ENCODE measurements at places on chromosomes 11 and 22.

- DNase-seq = no peak
Observed at GRCh38 chr11:19614370-19614940, 98.2 kb upstream of the NAV2 start.

- DNase-seq = no peak
Observed at GRCh38 chr11:106152824-106153223, 75.4 kb downstream of the AASDHPPT start.

DNA sequence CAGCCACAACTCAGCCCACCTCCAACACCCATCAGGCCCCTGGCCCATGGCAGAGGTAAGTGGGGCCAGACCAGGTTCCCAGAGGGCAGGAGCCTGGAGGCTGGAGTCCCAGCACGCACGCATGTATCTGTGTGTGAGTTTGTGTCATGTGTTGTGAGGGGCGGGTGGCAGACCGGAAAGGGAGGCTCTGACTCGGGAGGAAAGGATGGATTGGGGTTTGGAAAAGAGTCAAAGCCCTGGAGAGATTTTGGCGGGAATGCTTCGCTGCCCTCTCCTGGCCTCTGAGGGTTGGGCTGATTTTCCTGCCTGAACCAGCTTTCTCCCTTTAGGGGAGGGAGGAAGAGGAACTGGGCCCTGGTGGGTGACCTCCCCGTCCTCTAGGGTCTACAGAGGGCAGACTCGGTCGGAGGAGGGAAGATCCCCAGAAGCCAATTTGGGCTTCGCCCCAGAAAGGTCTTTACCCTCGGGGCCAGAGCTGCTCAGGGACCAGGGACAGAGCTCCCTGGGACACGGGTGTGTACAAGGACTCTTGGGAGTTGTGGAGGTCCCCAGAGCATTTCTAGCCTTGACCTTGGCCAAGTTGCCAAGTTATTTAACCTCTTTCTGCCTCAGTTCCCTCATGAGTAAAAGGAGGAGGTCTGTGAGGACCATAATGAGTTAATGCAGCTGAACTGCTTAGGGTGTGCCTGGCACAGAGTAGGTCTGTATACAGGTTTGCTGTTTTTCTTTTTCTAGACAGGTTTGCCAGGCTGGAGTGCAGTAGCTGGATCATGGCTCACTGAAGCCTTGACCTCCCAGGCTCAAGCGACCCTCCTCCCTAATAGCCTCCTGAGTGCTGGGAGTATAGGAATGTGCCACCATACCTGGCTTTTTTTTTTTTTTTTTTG is 6.9 kb downstream of the C11orf68 start:
- DNase-seq = no peak

GRCh38 chr11:111978028-111978771 is 41.1 kb downstream of the DIXDC1 start:
- peak; percentile 78 for DNase-seq

DNA sequence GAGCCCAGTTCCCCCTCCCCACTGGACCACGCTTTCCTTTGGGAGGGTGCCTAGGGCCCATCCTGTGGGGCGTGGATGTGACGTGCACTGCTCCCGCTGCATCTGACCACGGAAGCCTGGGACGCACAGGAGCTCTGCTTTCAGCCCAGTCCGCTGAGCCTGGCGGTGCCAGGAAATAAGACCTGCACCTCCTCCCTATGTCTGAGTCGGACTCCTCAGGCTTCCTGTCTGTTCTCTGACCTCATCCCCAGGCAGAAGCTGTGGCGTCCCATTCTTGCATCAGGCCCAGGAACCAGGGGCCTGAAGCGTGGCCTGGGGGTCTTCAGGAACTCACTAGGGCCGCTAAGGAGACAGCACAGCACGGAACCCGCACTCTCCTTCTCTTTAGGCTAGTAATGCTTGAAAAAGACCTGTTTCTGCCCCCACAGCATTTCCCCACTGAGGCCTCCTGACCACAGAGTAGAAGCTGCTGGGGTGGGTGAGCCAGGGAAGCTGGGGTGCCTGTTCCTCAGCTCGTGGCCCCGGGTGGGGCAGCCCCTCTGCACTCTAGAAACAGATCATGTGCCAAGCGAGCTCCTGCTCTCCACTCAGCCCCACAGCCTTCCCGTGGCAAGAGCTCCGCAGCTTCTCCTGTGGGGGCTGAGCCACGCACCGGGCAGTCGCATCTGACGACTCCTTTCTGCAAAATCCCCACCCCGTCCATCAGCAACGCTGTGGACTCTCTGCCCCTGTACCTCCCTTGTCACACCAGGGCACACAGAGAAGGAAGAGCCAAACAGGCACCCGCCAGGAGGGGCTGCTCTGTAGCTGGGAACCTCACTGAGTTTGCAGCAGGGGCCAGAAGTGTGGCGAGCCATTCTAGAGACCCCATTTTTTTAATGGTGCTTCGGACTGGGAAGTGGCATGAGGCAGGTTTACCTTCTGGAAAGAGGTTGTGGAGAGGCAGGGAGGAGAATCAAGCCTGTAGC is 22.6 kb downstream of the MOV10L1 start:
- no peak for DNase-seq

DNA sequence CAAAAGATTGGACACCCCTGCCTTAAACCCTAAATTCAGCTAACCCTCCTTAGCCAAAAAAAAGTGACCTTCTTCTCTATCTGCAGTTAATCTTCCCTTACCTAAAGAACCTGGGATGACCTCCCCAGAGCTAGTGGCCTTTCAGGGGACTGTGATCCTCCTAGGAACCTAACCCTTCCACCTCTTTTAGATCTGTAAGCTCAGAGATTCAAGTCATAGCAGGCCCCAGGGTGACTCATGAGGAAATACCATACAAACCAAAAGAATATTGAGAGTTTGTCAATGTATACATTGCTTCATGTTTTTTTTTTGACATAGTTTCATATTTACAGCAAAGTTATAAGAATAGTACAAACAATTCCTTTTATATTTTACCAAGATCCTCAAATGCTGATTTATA is 38.3 kb upstream of the CXCR5 start:
- DNase-seq = no peak

DNA sequence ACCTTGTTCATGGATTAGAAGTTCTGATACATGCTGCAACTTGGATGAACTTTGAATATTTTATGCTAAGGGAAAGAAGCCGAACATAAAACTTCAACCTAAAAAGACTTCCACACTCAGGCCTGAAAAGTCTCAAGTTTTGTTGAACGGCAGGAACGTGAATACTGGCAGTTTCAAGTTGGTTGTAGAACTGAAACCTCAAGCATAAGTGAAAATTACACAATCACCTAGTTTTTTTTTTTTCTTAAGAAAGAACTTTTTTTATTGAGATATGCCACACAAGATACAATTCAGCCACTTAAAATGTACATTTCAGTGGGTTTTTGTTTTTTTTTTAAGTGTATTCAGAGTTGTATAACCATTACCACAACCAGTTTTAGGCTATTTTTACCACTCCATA is 50.8 kb upstream of the ADORA2A start:
- no peak for DNase-seq

GRCh38 chr22:36123673-36124630 is 36.6 kb downstream of the APOL3 start:
- DNase-seq = peak; percentile 81

DNA sequence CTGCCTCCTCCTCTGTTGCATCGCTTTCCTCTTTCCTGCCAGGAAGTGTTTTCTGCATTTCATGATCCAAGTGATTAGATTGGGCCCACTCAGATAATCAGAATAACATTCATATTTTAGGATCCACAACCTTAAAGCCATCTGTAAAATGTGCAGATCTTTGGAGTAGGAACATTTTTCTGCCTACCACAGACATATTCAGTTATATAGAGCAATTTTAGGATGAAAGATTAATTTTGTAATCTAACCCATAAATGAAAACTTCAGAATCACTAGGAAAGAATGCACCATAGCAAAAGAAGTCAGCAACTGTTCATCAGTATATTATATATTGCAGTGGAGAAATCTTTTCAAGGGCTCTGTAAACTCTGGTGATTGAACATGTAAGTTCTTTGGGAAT is 659.9 kb upstream of the LUZP2 start:
- DNase-seq = no peak

- DNase-seq = no peak
Observed at GRCh38 chr22:45478108-45478771, 24.4 kb upstream of the FBLN1 start.

DNA sequence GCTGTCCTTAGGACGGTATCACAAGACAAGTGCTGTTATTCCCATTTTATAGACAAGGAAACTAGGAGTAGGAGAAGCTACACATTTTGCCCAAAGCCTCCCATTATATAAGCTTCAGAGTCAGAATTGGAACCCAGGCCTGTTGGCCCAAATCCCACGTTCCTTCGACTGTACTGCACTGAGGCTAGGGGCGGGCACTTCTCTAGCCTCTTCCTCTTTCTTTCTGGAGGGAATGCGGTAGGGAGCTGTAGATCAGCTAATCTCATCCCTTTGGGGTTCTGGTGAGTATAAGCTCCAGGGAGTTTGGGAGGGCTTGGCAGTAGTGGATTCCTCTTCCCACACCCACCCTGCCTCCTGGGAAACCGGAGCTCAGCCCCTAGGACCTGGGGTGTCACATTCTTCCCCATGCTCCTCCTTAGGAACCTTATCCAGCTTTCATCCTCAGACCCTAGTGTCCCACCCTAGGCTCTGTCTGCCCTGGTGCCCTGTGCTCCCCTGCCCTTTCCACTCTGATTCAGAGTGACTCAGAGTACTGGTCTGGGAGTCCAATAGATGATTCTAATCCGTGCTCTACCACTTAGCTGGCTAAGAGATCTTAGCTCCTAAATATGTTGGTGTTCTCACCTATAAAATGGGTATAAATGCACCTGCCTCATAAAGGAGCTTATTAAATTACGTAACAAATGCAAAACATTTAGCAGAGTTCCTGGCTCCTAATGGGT is 29.3 kb downstream of the PHLDB1 start:
- no peak for DNase-seq

GRCh38 chr22:30314915-30315314 is 11.8 kb downstream of the TBC1D10A start:
- DNase-seq = no peak

DNA sequence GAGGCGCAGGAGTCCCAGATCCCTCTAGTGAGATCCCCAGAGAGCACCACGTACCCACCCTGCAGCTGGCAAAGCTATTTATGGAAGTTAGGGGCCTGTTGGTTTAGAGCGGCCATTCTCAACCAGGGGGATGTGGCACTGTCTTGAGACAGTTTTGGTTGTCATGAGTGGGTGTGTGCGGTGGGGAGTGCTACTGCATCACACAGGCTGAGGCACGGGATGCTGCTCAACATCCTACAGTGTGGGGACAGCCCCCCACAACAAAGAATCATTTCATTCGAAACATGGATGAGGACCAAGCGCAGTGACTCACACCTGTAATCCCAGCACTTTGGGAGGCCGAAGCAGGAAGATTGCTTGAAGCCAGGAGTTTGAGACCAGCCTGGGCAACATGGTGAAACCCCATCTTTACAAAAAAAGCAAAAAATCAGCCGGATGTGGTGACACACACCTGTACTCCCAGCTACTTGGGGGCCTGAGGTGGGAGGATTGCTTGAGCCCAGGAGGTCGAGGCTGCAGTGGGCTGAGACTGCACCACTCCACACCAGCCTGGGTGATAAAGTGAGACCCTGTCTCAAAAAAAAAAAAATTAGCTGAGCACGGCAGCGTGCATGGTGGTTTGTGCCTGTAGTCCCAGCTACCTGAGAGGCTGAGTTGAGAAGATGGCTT is 28.2 kb downstream of the GGT5 start:
- no peak for DNase-seq

DNA sequence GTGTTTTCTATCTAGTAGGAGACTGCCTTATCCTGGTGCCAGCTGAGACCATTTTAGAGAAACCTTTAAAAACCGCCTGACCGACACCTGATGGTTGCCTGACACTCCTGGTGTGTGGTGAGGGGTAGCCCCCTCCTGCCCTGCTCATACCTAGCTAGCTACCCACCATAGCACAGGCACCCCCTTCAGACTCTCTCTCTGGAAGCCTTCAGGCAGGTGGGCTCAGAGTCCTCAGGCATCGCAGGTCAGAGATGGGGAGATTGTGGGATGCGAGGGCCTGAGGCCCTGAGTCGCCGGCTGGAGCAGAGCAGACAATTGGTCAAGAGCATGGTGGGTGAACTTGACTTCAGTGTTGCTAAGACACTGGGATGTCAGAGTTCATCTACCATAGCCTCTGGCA is 424.6 kb downstream of the BRD1 start:
- DNase-seq = no peak

DNA sequence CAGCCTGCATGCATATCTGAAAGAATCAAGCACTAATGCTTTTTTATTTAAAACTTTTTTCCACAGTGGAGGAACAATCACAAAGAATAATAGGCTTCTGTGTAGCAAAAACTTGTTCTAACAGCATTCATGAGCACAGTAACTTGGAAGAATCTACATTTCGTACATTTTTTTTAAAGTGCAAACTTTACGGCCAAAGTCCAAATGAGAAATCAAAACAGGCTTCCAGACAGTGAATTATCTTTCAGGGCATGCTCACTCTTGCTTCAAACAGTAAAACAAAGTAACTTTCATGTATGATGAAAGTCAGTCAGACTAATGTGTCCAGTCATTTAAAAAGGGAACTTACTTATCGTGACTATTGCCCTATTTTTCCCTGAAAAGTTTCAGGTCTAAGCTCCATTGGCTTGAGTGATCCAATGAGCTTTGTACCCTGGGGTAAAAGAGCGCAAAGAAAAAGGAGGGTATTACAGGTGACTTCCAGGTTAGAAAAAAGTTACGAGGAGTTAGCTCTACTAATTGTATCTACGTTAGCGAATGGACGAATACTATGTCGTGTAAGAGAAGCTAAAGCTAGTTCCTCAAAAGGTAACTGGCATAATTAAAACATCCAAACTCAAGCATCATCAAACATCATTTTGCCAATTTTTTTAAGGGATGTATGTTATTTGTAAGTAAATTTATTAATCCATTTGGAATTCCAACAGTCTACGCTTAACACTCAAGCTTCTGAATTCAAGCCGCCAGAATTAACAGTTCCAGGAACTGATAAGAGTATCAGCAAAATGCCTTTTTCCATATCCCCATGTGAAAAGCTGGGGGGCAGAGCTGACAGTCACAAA is 1.7 kb downstream of the PICALM start:
- no peak for DNase-seq

DNA sequence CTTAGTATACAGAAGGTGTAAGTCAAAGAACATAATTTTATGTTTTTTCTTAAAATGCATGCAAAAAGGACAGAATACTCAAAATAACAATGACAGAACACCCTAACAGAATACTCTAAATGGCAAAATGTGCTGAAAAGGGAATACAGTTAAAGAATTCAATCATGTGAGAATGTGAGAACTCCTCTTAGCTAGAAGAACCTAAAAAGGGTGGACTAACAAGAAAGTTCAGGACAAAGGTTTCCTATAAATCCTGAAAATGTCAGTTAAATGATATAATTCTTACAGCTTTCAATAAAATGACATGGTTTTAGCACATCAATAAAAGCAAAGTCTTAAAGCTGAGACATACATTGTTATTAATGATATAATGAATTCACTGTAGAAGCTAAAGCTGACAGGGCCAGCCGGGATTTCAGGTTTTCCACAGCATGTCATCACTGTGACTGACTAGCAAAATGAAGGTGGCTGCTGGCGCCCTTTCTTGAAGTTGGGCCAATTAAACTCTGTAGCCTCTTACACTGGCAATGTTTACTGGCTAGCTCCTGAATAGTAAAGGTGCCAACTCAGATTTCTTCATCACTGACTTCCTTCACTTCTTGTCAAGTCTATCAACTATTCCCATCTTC is 244.4 kb downstream of the TTC28 start:
- DNase-seq = no peak

GRCh38 chr11:116348226-116348625 is 424.6 kb downstream of the BUD13 start:
- no peak for DNase-seq
